Stimulated activated CD8-positive, alpha-beta memory T cell treated with anti-CD3 and anti-CD28 coated beads, Interleukin-4, amount 100 ng/mL, for 1 hour (primary cell): ENCODE measurements at places on chromosomes 1 and 21.

DNA sequence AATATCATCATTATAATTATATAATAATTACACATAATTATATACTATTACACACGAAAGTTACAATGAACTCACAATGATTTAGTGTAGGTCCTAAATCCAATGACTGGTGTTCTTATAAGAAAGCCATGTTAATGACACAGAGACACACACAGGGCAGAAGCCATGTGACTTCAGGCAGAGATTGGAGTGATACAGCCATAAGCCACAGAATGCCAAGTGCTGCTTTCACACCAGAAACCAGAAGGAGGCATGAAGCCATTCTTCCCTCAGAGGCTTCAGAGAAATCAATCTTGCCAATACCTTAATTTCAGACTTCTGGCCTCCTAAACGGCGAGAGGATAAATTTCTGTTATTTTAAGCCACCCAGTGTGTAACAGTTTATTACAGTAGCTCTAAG, 147.4 kb upstream of the KRTAP19-8 start:
- DNase-seq, result no peak

GRCh38 chr1:170318736-170319135, 173.0 kb downstream of the NTMT2 start:
- no peak for DNase-seq

DNA sequence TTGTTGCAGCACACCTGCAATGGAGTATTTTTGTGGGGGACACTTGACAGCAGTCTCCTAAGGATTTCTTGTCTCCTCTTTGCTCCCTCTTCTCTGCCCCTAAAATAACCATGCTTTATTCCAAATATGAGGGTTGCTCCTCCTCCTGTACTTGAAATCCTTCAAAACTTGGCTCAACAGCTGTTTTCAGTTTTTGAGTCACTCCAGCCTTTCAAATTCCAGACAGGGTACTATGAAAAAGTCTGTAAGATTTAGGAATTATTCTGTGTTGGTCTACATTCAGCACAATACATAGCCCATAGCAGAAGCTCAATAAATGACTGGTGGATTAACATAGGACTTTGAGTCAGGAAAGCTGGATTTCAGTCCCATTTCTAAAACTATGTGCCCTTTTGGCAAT, 5.5 kb downstream of the AP4B1 start:
- no peak for DNase-seq

DNA sequence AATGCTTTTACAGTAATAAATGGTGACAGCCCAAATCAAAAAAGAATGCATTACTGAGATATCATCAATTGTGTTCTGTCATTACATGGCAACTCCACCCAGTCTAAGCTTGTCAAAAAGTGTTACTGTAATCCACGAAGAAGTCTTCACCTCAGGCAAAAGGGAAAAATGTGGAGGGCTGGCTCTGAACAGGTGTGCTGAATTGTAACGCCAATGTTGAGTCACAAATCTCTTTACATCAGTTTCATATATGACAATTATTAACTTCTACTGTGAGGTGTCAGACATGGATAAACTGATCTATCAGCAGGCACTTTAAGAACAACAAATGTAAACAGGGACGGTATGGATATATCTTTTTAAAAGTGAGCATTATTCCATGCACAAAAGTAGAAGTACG, 98.5 kb upstream of the DMRTA2 start:
- DNase-seq, result no peak
